Inflammatory macrophage treated with lipopolysaccharide for 1 hour (primary cell): ENCODE measurements at places on chromosomes 12 and 14.

DNA sequence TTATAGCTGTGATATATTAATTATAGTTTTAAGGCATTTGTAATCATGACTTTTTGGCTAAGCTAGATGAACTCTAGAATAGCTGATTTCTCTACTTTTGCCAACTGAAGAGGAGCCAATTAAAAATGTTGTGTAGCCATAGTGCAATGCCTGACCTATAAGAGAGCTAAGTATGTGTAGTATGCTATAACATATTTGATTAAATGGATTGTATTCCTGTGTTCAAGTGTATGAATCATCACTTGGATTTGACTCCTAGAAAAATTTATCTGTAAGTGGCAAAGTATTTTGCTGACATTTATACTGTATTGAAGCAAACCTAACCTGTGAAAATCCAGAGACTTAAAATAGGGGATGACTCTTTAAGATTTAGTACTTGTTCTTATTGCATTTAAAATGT lies 34.2 kb downstream of the PCNX4 start:
- no peak for DNase-seq

GRCh38 chr14:45084946-45085346 lies 1.0 kb downstream of the PRPF39 start:
- peak; percentile 66 for DNase-seq

GRCh38 chr12:103558879-103559278 lies 28.2 kb upstream of the STAB2 start:
- DNase-seq, result no peak

GRCh38 chr14:102540315-102541028 lies 30.9 kb upstream of the ANKRD9 start:
- DNase-seq, result no peak

DNA sequence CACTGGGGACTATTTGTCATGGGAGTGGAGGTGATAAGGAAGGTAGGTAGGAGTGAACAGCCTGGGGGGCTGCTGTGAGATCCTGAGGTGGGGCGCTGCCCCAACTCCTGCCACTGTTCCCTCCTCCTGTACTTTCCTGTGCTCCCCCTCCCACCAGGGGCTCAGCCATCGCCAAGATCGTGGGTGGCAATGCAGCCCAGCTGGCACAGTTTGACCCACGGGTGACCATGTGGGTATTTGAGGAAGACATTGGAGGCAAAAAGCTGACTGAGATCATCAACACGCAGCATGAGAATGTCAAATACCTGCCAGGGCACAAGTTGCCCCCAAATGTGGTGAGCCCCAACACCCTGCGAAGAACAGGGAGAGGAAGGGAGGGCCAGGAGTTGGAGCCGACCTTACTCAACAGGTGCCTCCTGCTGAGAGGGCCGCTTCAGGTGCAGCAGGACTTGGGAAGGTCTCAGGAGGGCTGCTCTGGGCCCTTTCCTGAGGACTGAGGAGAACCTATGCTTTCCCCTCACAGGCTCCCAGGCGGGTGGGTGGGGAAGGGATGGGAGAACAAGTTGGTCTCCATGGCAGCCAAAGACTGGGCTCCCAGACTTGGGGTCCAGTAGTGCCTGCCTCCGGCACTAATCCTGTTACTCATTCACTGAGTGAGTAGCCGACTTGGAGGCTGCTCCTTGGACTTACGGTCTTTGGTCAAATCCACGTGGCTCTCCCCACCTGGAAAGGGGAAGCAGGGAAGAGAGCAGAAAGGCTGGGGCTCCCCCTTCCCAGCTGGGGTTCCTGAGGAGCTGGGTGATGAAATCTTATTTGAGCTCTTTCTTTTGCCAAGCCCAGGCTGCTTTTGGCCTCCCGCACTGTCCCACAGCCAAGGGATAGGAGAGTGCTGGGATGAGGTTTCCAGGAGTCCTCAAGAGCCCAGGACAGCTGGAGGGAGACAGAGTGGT lies 884 bp downstream of the GPD1 start:
- DNase-seq, result no peak

DNA sequence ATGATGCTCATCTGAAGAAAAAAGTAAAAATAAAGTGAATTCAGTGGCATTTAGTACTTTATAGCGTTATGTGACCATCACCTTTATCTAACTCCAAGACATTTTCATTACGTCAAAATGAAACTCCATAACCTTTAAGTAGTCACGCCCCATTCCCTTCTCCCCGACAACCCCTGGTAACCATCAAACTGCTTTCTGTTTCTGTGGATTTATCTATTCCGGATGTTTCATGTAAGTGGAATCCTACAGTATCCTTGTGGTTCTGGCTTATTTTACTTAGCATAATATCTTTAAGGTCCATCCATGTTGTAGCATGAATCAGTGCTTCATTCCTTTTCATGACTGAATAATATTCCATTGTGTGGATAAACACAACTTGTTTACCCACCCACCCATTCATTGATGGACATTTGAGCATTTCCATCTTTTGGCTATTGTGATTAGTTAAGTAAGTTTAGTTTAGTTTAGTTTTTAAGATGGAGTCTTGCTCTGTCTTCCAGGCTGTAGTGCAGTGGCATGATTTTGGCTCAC lies 18.5 kb upstream of the MAP1LC3B2 start:
- DNase-seq, result no peak

DNA sequence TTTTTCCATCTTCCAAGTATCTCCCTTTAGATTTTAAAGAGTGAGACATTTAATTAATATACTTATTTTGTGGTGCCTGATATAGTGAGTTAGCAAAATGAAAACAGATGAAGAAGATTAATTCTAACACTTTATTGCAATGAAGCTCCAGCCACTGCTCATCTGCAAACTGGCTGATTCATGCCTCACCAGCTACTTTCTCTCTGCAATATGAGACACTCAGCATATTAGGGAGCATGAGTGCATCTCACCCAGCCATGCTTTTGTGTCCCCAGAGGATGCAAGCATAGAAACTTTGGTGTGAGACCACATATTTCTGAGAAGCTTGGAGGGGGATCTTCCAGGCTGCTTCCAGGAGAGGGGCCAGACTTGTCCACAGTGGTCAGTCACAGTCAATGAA lies 148.6 kb downstream of the BMP4 start:
- no peak for DNase-seq
